ENCODE measurements at places on chromosomes 4 and X.
A peak's percentile ranks its signal among the peaks of the same experiment; 100 is the strongest.

GRCh38 chr4:169225058-169225751 is 45.6 kb downstream of the SH3RF1 start:
- DNase-seq = no peak

DNA sequence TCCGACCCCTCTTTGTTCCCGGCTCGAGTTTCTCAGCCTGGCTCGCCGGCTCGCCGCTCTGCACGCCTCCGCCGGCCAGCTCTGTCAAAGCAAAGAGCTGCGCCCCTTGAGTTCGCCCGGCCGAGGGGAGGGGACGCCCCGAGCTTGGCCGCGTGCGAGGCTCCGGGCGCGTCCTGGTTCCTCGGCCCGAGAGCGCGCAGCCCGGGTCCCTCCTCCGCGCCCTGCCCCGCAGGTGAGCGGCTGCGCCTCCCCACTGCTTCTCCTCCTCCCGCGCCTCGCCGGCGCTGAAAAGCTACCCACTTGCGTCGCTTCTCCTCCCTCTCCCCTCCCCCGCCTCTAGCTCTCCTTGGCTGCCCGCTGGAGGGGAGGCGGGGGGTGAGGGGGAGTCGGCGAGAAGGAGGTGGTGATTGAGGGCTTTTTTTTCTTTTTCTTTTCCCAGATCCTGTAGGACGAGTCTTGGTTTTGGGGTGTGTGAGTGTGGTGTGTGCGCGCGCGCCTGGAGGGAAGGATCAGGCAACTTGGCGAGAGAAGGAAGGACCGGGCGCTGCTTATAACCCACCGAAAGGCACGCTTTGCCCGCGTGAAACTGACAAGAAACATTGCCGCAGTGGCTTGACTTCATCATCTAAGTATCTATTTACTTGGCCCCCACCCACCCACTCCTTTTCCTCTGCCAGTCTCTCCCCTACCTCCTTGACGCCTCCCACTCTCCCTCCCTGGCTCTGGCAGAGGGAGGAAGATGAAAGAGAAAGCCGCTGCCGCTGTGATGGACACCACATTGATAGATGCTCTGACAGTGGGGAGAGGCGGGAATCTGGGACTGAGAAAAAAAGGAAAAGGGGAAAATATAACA is at the start of gene LEF1:
Gene LEF1 (minus strand): TSS at position 262 of the 853 bp plus-strand sequence. CDS start 1,165 bp downstream, outside the sequence.
- DNase-seq = no peak

DNA sequence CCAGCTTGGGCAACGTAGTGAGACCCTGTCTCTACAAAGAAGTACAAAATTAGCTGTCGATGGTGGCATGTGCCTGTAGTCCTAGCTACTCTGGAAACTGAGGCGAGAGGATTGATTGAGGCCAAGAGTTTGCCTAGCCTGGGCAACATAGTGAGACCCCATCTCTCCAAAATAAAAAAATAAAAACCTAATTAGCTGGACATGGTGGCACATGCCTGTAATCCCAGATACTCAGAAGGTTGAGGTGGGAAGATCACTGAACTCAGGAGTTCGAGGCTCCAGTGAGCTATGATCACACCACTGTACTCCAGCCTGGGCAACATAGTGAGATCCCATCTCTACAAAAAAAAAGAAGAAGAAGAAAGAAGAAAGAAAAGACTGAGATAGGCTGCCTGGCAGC is 17.4 kb downstream of the PLAC1 start:
- no peak for DNase-seq

DNA sequence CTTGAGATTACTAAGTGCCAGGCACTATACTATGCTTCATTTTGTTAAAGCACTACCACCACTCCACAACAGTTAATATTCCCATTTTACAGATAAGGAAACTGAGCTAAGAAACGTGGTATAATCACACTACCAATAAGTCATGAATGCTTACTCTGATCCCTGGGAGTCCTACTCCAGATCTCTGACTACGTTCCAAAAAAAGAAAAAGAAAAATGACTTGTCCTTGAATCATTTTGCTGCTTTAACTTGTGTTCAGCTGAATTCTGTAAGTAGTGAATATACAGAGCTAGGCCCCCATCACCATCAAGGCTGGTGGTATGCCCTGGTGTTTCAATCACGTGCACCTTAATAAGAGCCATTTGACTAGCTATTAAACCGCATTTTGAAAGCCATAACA is 39.4 kb downstream of the LDB2 start:
- DNase-seq = no peak

DNA sequence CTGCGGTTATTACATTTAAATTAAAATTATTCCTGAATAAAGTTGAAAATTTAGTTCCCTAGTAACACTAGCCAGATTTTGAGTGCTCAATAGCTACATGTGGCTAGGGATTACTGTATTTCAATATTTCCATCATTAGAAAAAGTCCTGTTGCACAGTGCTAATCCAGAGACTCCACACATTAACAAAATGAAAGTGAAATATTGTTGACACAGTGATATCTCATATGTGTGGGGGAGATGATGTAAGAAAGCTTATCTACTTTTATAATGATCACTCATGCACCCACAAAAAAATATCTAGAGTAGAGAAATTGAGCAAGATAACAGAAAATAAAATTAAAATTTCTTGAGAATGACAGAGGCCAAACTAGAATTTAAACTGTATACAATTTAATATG is 74.9 kb downstream of the MAGEB10 start:
- no peak for DNase-seq

DNA sequence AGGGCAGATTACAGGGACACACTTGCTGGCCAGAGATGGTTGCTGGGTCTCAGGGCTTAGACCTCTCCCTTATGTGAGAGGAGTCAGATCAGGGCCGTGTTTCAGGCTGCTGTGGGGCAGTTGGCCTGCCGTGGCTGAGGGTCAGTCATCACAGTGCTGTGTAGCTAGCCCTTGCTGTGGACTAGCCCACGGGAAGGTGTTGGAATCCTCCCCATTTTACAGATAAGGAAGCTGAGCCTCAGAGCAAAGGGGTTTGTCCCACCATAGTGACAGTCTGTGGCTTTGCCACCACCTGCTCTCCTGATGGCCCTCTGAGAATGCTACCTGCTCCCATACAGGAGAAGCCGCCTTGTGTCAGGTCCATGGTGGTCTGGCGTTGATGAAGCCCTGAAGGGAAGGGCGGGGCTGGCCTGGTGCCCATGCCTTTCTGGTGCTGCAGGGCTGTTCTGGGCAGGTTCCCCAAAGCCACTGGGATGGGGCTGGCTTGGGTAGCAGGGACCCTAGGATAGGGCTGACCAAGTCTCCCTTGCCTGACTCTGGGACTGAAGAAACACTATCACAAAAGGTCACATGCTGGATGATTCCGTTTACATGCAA is 2.4 kb upstream of the FAM53A start:
- DNase-seq = no peak

DNA sequence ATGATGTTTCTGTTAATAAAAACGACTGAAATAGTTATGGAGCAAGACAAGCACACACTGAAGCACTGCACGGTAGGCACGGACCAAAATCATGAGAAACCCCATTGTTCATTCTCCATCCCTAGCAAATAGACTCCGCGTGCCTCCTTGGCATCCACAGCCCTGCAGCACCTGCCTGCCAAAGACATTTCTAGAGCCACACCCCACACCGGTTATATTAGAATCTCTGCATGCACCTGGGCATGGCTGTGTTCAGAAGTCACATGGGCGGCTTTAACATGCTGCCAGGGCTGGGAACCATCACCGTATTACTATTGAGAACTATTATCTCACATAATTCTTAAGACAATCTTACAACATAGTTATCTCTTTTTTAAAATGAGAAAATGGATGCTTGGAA is 5.9 kb downstream of the PDLIM3 start:
- no peak for DNase-seq

DNA sequence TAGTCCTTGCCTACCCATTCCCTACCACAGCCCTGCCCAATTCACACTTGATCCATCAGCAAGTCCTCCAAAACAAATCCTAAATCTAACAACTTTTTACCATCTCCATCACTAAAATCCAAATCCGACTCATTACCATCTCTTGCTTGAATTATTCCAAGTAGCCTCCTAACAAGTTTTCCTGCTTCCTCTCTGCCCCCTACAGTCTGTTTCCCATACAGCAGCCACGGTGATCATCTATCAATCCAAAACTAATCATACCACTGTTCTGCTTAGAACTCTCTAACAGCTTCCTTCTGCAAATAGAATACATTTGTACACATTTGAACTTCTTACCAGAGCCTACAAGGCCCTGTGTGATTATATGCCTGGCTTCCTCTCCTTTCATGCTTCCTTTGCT is 133.0 kb downstream of the SHROOM4 start:
- DNase-seq = peak; percentile 7

DNA sequence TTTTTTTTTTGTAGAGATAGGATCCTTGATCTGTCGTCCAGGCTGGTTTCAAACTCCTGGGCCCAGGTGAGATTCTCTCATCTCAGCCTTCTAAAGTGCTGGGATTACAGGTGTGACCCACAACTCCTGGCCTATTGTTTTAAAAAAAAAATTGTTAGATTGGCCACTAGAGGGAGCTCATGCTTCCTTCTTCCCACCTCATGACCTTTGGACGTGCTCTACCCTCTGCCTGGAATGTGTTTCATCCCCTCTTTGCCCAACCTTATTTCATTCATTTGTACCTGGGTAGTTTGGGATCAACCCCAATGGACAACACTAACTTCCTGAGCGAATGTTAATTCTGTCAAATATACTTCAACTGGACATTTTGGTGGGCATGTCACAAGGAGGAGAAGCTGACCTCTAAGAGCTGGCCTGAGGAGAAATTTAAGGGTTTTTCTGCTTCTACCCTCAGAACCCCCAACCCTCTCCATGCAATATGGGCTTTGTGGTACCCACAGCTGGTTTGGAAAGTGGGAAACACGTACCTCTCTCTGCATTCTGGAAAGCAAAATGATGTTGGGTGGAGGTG is 6.4 kb downstream of the PPEF2 start:
- no peak for DNase-seq

DNA sequence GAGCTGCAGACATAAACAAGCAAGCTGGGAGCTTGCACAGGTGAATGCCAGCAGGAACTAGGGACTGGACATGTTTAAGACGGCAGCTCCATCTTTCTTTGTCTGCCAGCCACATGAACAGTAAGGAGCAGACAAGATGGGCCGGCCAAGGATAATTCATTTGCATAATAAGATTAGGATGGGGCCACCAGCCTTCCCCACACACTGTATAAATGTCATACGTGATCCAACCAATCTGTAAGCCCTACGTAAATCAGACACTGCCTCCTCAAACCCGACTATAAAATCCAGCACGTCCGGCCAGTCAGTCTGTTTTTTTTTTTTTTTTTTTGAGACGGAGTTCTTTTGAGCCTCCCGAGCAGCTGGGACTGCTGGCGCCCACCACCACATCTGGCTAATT is 75.6 kb upstream of the BOD1L1 start:
- no peak for DNase-seq

GRCh38 chrX:45505214-45505613 is 304.5 kb upstream of the DIPK2B start:
- no peak for DNase-seq

DNA sequence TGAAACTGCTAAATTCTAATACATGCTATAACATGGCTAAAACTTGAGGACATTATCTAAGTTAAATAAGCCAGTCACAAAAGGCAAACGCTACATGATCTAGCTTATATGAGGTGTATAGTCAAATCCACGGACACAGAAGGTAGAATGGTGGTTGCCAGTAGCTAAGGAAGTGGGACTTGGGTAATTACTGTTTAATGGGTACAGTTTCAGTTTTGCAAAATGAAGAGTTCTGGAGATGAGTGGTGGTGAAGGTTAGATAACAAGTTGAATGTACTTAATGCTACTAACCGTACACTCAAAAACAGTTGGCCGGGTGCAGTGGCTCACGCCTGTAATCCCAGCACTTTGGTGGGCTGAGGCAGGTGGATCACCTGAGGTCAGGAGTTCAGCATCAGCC is 644.5 kb upstream of the DIPK2B start:
- DNase-seq = no peak

- no peak for DNase-seq
These were observed 36.6 kb upstream of the MBTPS2 start for GRCh38 chrX:21802839-21803238.

GRCh38 chr4:38149472-38149996 is 189.3 kb downstream of the PTTG2 start:
- DNase-seq = no peak

GRCh38 chr4:2824836-2825381 is 18.7 kb upstream of the ADD1 start:
- DNase-seq = no peak

GRCh38 chrX:143663755-143664154 is 27.9 kb upstream of the SLITRK4 start:
- no peak for DNase-seq

DNA sequence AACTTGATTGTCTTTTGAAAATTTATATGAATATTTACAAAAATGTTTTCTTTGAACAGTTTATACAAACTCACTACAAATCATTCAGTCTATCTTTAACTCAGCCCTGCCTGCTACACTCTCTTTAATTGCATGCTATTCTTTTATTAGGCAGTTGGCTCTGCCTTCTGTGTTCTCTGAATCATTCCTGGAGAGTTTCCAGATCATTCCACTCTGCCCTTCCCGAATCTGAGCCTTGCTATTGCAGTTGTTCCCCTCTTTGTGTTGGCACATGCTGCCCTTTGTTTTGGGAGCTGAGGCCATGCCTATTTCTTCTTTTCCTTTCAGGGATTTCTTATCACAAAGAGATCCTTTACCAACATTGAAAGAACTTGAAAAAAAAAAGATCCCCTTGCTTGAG is 8.7 kb upstream of the TECRL start:
- DNase-seq = no peak

GRCh38 chr4:42101446-42101975 is 50.9 kb downstream of the BEND4 start:
- DNase-seq = no peak

GRCh38 chrX:123993326-123993725 is 31.8 kb downstream of the STAG2 start:
- no peak for DNase-seq

GRCh38 chrX:24257011-24257410 is 56.9 kb downstream of the SUPT20HL2 start:
- no peak for DNase-seq

GRCh38 chr4:38734911-38735310 is 47.9 kb downstream of the TLR10 start:
- DNase-seq = no peak

- DNase-seq = no peak
These were observed 26.1 kb upstream of the VMA21 start for GRCh38 chrX:151370906-151371305.

GRCh38 chr4:142222127-142222526 is 585.7 kb downstream of the IL15 start:
- no peak for DNase-seq
